Right renal pelvis (tissue), 4 donors: ENCODE measurements at places on chromosomes 3 and 15.

- no peak for DNase-seq
Observed at GRCh38 chr3:35183927-35184675, 455.2 kb upstream of the ARPP21 start.

DNA sequence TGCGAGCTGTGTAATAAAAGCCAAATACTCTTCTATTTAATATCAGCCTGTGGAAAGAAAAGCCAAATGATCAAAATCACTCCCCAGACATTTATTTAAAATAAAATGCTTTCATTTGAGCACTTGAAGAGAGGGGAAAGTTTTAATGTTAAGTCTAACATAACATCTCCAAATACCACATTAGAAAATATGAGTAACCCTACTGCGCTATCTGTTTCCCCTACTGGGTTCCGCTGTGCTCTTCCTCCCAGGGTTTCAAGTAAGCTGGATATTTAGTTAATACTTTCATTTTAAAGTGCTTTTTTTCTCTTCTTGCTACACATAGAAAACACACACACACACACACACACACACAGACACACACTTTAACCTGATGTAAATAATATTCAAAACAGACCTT, 6.7 kb upstream of the VGLL4 start:
- DNase-seq, result no peak

DNA sequence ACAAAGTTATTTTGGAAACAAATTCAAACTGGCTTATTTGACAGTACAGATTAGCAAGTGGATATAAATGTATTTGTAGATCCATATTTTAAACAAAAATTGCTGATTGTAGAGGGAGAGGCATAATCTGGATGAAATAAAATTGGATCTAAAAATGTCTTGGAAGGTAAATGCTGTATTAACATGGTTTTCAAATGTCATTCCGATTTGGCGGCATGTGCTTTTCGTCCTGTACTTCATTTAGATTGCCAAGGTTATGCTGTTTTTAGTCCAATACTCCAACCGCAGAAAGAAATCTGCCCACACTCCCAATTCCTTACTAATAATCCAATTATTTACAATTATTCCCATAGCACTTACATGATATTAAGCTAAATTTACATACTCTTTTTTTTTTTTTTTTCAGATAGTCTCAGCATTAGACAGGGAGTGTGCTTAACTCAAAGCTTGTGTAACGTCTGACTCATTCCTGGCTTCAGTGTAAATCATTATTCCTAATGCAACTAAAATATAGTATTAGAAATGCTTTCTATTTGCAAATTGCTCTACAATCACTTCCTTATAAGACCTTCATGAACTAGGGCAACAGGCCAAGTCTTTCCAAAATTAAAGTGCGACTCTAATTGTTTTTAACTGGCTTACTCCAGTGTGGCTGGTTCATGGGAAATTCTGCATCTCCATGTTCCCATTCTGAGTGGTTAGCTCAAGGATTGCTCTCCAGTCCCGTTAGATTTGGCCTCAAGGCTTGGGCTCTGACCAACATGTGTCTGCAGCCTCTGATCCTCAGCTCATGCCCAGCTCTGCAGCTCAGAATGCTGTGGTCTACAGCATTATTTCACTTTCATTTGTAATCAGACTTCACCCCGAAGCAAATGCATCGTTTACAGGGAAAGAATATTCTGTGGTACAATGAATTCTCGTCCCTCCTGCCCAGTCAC, 103.9 kb downstream of the FBN1 start:
- no peak for DNase-seq

GRCh38 chr3:193960487-193961274, 175.3 kb upstream of the HES1 start:
- no peak for DNase-seq

- no peak for DNase-seq
Observed at GRCh38 chr15:83435782-83436181, 11.4 kb upstream of the SH3GL3 start.

- DNase-seq, result no peak
Observed at GRCh38 chr3:126166009-126166408, 14.4 kb downstream of the ALDH1L1 start.

GRCh38 chr15:51053571-51053970, 41.1 kb downstream of the TNFAIP8L3 start:
- DNase-seq, result no peak

DNA sequence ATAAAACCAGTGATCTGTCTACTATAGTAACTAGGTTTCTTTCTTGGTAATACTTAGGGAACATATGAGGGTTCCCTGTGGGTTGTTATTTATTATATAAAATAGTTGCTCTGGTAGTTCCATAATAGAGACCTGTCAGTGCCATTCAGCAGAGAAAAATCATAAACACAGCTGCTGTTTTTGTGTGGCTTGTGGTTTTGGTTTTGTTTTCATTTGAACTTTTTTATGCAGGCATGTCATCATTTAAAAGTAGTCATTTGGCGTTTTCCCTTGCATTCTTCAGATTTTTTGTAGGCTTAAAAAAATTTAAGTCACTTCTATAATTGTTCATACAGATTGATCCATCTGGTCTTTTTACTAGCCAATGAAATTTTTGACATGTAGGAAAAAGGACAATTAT, 47.9 kb downstream of the PIK3CA start:
- no peak for DNase-seq

GRCh38 chr3:197692641-197693040, 44.1 kb downstream of the RUBCN start:
- DNase-seq, result no peak

DNA sequence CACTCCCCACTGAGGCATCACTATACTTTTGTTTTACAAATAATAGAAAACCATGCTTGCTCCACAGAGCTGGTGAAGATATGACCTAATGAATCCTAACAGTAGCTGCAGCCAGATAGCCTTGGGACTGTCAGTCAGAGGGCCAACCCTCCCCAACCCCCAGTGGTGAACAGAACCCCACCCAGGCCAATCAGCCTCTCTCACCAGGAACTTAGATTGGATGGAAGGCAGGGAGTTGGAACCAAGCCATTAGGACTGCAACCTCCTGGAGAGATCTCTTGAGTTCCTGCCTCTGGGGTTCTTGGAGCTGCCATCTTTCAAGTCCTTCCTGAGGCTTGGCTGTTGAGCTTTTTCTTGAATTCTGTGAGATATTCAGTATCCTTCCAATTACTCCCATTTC, 3.0 kb upstream of the MRPS22 start:
- no peak for DNase-seq

- DNase-seq, result no peak
Observed at GRCh38 chr3:152350139-152350538, 81.4 kb downstream of the MBNL1 start.

GRCh38 chr15:88401996-88402656, 65.1 kb downstream of the MRPL46 start:
- DNase-seq, result no peak

- DNase-seq, result no peak
Observed at GRCh38 chr15:68982976-68983563, 31.4 kb upstream of the NOX5 start.

GRCh38 chr15:85667491-85668424, 127.0 kb downstream of the KLHL25 start:
- DNase-seq, result peak; percentile 69

DNA sequence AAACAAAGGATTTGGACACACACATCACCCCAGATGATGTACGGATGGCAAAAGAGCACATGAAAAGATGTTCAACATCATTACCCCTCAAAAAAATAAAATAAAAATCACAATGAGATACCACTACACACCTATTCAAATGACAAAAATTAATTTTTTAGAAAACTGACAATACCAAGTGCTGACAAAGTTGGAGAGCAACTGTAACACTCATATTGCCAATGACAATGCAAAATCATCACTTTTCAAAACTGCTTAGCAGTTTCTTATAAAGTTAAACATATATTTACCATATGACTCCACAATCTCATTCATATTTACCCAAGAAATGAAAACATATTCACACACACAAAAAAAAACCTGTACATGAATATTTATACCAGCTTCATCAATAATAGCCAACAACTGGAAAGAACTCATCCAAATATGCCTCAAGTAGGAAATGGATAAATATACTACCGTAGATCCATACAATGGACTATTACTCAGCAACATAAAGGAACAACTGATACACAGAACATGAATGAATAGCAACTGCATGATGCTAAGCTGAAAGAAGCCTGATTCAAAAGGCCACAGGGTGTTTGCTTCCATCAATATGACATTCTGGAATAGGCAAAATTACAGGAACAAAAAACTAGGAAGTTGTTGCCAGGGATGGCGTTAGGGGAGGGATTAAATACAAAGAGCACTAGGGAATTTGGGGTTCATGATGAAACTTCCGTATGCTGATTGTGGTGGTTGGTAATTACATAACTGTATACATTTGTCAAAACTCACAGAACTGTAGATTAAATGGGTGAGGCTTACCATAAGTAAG, 1.3 kb downstream of the FSIP1 start:
- DNase-seq, result no peak

DNA sequence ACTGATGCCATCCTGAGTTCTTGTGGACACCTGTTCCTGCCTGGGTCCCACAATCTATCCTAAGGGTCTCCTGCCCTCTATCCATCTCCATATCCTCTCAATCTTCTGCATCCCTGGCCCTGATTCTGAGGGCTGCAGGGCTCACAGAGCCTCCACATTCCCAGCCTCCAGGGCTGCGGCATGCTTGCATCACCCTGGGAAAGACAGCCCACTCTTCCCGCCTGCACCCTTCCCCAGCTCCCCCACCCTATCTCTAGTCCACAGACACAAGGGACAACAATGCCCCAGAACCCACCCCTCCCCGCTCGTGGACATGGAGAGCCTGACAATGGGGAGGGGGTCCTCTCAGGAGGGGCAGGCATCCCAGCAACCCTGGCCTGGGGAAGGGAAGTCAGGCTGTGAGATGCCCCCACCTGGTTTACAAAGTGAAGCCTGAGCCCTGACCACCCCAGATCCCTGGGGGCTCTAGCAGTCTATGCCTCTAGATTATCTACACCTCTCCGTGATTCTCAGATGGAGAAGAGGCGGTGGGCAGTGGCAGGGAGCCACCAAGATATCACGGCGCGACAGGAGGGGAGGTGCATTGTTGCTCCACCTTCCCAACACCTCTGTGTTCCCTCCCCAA, 10.3 kb downstream of the SEMA3G start:
- no peak for DNase-seq

DNA sequence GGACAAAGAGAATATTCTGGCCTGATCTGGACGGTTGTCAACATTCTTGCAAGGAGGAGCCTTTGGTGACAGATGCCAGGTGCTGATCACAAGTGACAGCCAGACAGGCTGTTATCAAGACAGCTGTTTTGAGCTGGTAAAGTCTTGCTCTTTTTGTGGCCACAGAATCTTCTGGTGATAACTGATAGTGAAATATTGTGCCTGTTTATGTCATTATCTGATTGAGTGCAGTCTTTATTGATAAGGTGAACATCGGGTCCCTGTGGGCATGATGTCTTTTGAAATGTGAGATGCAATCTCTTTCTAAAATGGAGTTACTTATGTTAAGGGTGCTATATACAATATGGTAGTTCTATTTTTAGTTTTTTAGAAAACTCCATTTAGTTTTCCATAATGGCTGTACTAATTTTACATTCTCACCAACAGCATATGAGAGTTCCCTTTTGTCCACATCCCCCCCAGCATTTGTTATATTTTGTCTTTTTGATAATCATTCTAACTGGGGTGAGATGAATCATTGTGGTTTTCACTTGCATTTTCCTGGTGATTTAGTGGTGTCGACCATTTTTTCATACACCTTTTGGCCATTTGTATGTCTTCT, 10.7 kb downstream of the CEP63 start:
- no peak for DNase-seq

DNA sequence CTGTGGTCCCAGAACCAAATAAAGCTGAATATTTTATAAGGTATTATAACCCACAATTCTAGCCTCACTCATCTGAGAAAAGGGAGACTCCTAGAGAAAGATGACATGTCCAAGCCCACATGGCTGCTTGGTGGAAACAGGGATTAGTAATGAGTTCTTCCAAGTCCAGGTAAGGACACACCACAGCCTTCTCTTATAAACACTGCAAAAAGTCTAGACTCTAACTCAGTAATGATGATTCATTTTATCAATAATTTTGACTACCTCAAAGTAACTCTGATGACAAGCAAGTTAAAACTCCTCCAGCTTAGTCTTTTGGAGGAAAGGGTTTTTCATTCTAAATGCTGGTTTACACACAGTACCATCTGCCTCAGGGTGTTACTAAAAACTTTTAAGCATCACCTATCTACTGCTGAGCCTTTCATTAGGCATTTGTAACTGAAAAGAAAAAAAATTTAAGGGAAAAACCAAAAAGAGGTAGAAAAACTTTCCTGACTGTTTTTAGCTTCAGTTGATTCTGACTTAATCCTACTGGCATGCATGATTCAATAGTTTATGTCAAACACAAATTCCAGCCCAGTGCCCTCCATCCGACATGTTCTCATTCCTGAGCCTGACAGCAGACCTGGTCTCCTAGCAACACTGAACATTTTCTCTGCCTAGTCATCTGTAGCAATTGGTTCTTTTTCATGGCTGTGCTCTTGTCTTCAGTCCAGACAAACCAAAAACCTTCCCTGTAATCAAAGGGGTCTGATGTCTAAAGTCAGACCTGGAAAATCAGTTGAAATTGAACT, 43.9 kb downstream of the P3H2 start:
- DNase-seq, result no peak

DNA sequence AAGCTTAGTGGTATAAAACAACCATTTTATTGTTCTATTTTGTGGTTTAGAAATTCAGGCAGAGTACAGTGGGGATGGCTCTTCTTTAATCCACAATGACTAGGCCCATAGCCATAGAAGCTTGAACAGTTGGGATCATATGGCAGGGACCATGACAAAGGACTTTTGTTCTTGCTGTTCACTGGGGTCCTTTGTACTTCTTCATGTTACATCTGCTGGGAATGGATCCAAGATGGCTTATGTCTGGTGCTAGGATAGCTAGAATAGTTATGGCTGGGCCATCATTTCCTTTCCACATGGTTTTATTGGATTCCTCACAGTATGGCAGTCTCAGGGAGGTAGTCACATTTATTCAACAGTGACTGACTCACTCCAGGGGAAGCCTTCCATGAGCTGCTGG, 427.9 kb upstream of the AGTR1 start:
- no peak for DNase-seq

GRCh38 chr3:178202194-178202593, 334.0 kb upstream of the KCNMB2 start:
- no peak for DNase-seq

- no peak for DNase-seq
Observed at GRCh38 chr3:156812521-156813335, 13.4 kb upstream of the LEKR1 start.

GRCh38 chr3:191997579-191998268, 536.8 kb downstream of the PYDC2 start:
- no peak for DNase-seq

DNA sequence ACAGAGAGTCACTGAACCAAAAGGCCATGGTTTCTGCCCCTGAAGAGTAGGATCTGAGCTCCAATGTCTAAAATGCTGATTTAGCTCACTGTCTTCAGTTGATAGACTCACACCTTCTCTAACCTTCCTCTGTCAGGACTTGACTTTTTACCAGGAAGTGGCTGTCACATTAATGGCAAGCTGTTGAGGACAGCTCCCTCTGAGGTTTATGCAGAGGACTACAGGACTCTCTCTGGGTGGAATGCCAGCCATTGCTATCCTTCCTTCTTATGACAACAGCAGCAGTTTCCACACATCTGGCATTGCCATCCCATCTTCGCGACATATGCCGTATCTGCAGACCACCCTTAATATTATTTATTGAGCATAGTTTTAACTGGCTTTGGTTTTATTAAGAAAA, 103.8 kb upstream of the PRICKLE2 start:
- DNase-seq, result no peak

GRCh38 chr3:46846624-46847542, 16.4 kb downstream of the MYL3 start:
- DNase-seq, result no peak

GRCh38 chr15:81032355-81032754, 31.6 kb downstream of the TLNRD1 start:
- DNase-seq, result no peak
